ENCODE measurements at places on chromosomes 11 and 22. TPM values are rescaled to one million over a fixed set of nuclear protein-coding genes. Genes with fewer than 3 reads are reported as not detected.

Gene SSH3
- total RNA-seq, result 12.1 TPM

Gene SLC35F2
- total RNA-seq, result 28.0 TPM

Gene ANAPC15
- 67.9 TPM for total RNA-seq

Gene CNIH2
- 1.5 TPM for total RNA-seq

Gene RNASEH2C
- 94.0 TPM for total RNA-seq

Gene DDTL
- 4.8 TPM for total RNA-seq

Gene RIMBP3B
- not detected for total RNA-seq
